ENCODE measurements at places on chromosomes 5 and 9. TPM values are rescaled to one million over a fixed set of nuclear protein-coding genes. Genes with fewer than 3 reads are reported as not detected.

DNA sequence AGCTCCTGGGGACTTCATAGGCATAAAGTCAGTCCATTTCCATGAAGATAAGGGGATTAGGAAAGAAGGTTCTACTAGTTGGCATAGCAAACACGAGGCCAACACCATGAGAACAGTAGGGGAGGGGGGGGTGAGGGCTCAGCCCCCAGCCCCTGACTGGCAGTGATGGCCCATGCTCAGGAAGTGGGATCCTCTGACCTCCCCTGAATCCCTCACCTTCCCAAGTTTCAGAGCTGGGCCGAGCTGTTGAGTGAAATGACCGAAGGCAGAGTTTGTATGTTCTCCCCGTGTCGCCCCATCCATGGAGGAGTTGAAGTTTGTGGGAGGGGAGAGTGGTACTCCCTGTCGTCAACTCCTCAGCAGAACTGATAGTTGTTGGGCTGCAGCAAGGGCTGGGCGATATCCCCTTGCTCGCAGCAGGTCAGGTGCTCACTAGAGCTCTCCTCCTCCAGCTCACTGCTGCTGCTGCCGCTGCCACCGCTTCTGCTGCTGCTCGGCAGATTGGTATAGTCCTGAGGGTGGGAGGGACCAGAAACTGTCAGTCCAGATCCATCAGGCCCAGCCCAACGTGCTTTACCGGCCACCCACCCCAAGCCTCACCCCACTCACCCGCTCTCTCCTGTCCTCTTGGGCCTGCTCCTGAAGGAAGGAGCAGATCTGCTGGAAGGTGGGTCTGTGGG is 32.5 kb downstream of the CSF1R start:
- no peak overlapping the region for H3K4me3 ChIP-seq
- no peak for DNase-seq
- H3K27ac ChIP-seq, result no peak overlapping the region
- H3K27me3 ChIP-seq, result no peaks in the 10 kb centered on the region
- peaks cover 64% of the 10 kb centered on the region for H3K36me3 ChIP-seq

DNA sequence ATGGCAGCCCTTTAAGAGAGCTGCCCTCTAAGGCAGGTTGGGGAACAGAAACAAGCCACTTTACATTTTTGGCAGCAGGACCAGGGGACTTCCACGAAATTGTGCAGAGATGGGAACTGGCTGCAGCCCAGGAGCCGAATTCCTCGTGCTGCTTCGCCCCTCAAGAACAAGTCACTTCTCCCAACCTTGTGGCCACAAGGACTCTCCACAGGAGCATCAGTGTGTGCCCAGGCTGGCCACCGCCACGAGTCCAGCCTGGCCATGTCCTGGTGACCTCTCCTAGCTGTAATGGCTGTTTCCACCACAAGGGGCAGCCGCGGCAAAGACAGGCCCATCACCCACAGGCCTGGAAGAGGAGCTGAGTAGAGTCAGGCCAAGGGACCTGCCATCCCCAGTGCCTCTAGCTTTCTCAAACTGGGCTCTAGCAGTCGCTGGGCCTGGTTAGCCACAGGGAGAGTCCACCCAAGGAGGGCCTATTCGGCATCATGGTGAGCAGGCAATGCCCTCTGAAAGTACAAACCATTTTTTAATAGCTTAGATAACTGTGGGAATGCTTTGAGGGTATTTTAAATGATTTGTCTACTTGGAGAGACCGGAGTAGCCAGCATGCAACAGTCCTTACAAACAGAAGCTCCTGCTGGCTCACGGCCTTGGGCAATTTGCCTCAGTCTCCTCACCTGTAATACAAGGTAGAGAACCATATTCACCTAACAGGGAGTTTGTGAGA is 129.0 kb downstream of the COL23A1 start:
- peaks cover 6% of the 10 kb centered on the region for H3K4me1 ChIP-seq
- no peaks in the 10 kb centered on the region for H3K27me3 ChIP-seq
- H3K36me3 ChIP-seq, result no peaks in the 10 kb centered on the region
- peak; percentile 55 for DNase-seq
- peak overlapping the region; percentile 49 for H3K27ac ChIP-seq

- H3K36me3 ChIP-seq, result no peaks in the 10 kb centered on the region
- H3K4me1 ChIP-seq, result no peaks in the 10 kb centered on the region
- no peak overlapping the region for H3K4me3 ChIP-seq
- no peaks in the 10 kb centered on the region for H3K27me3 ChIP-seq
- H3K27ac ChIP-seq, result no peak overlapping the region
Observed at GRCh38 chr5:164000241-164000640, 494.8 kb downstream of the MAT2B start.

The TIMD4 gene
- not detected for total RNA-seq

GRCh38 chr9:115034801-115035200 is 83.2 kb downstream of the TNC start:
- H3K27me3 ChIP-seq, result no peaks in the 10 kb centered on the region
- no peaks in the 10 kb centered on the region for H3K4me1 ChIP-seq
- H3K27ac ChIP-seq, result no peak overlapping the region
- no peak overlapping the region for H3K4me3 ChIP-seq
- DNase-seq, result no peak

DNA sequence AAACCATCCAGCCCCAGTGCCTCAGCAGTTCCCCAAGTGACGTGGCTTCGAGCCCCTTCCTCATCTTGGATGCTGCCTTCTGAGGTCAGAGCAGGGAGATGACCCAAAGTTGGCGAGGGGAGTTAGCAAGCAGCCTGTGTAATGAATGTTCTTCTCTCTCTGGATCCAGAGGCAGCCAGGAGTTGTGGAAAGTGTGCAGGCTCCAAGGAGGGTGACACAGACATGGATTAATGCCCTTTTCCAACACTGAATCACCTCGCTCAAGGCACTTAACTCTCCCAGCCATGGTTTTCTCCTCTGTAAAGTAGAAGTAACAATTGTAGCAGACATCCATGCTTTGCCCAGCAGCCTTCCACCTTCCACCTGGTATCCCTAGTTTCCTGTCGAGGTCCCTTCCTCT is 64.6 kb upstream of the HAND1 start:
- H3K27me3 ChIP-seq, result no peaks in the 10 kb centered on the region
- no peak for DNase-seq
- H3K27ac ChIP-seq, result no peak overlapping the region
- no peaks in the 10 kb centered on the region for H3K36me3 ChIP-seq
- no peak overlapping the region for H3K4me3 ChIP-seq
- H3K4me1 ChIP-seq, result no peaks in the 10 kb centered on the region

GRCh38 chr5:125348221-125348692 is 601.8 kb upstream of the ZNF608 start:
- H3K27me3 ChIP-seq, result no peaks in the 10 kb centered on the region
- no peak overlapping the region for H3K4me3 ChIP-seq
- no peak for DNase-seq
- H3K36me3 ChIP-seq, result no peaks in the 10 kb centered on the region

- peak; percentile 55 for DNase-seq
- H3K27ac ChIP-seq, result peak overlapping the region; percentile 94
- H3K36me3 ChIP-seq, result no peaks in the 10 kb centered on the region
- peak overlapping the region; percentile 48 for H3K4me3 ChIP-seq
- H3K27me3 ChIP-seq, result no peaks in the 10 kb centered on the region
Observed at GRCh38 chr9:129174724-129175514, 3.1 kb downstream of the IER5L start.

- peak overlapping the region; percentile 100 for H3K27ac ChIP-seq
- no peaks in the 10 kb centered on the region for H3K36me3 ChIP-seq
- peaks cover 13% of the 10 kb centered on the region for H3K4me1 ChIP-seq
- H3K4me3 ChIP-seq, result no peak overlapping the region
- H3K27me3 ChIP-seq, result no peaks in the 10 kb centered on the region
- peak; percentile 84 for DNase-seq
Observed at GRCh38 chr5:151083081-151083676, 2.3 kb upstream of the TNIP1 start.

Data from Peyer's patch (tissue), 4 donors.